NAMALWA (cell line): ENCODE measurements at places on chromosomes 12 and 14.

DNA sequence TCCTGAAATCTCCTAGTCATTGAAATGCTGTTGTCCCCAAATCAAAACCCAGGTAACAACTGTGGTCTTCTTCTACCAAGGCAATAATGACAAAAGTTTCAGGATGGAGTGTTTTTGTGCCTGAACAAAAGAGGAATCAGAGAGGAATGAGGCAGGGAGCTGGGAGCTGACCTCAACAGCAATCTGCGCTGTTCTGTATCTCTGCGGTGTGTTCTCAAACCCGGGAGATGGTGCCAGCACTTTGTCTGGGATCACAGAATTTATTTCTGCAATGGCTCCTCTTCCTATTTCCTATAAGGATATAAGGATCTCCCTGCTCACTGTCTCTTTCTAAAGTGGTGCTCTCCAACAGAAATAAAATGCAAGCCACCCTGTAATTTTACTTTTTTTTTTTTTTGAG is 449 bp upstream of the GLT8D2 start:
- no peak for DNase-seq

GRCh38 chr12:118980407-118981014 is 830 bp upstream of the SRRM4 start:
- no peak for DNase-seq

- no peak for DNase-seq
Observed at GRCh38 chr12:80241576-80242273, 142.4 kb downstream of the OTOGL start.

- DNase-seq, result no peak
Observed at GRCh38 chr12:69008520-69008919, 75.5 kb upstream of the CPM start.

DNA sequence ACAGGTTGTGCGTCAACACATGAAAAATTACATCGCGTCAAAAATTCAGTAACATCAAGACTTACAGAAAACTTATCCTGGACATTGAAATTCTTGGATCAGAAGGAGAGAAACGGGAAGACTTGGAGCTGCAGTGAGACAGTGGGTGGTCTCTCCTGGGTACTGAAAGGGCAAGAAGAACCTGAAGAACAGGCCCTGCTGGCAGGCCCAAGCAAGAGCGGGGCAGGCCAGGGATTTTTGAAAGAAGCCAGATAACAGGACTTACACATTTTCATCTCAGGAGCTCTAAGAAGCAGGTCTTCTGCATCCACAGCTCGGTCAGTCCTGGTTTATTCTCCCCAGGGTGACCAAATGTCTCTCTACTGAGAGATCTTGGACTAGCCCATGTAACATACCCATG is 466.5 kb upstream of the SOX5 start:
- DNase-seq, result peak; percentile 30

DNA sequence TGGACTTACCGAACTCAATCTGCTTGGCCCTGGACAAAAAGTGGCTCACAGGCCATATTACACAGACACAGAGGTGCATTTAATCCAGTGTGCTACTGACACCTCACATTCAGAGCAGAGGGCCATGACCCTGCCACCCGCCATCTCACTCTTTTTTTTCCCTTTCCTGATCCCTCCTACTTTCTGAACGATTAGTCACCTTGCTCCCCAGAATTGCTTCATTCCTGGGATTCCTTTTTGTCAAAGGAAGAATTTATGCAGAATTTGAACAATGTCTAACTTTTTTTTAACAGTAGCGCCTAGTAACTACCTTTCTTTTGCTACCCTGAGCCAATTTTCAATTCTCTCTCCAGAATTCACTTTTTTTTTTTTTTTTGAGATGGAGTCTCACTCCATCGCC is 4.6 kb downstream of the PKP2 start:
- no peak for DNase-seq
